ENCODE measurements at places on chromosomes 11 and 22. TPM values are rescaled to one million over a fixed set of nuclear protein-coding genes. Genes with fewer than 3 reads are reported as not detected.

DNA sequence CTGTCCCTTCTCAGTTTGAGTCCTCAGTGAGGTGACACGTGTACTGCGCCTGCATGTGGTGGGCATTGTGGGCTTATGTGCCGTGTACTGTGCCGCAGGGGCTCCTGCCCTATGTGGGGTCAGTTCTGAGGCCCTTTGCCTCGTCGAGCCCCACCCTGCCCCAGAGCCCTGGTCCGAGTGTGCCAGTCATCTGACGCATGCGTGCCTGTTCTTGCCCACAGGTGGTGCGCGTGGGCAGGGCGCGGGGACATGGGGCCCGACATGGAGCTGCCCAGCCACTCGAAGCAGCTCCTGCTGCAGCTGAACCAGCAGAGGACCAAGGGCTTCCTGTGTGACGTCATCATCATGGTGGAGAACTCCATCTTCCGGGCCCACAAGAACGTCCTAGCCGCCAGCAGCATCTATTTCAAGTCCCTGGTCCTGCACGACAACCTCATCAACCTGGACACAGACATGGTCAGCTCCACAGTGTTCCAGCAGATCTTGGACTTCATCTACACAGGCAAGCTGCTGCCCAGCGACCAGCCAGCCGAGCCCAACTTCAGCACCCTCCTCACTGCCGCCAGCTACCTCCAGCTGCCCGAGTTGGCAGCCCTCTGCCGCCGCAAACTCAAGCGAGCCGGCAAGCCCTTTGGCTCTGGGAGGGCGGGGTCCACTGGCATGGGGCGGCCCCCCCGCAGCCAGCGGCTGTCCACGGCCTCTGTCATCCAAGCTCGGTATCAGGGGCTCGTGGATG lies 22.3 kb upstream of the TMEM191C start:
- DNase-seq, result no peak

DNA sequence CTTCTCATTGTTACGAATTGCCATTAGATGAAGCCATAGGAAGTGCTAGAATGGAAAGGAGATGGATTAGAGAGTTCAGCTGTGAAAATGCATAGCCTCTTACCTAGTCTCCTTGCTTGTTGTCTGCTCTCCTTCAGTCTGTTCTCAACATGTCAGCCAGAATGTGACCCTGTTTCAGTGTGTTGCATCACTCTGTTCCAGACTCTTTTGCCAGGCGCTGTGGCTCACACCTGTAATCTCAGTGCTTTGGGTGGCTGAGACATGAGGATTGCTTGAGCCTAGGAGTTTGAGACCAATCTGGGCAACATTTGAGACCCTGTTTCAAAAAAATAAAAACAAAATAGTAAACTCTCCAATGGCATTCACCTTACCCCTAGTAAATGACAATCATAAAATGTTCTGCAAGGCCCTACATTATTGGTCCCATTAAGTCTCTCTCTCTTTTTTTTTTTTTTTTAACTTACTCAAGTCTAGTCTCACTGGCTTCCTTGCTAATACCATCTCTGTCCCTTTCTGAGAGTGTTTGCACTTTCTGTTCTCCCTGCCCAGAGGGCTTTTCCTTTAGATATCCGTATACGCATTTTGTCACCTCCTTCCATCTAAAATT lies 39.4 kb downstream of the CYP2R1 start:
- DNase-seq, result no peak

DNA sequence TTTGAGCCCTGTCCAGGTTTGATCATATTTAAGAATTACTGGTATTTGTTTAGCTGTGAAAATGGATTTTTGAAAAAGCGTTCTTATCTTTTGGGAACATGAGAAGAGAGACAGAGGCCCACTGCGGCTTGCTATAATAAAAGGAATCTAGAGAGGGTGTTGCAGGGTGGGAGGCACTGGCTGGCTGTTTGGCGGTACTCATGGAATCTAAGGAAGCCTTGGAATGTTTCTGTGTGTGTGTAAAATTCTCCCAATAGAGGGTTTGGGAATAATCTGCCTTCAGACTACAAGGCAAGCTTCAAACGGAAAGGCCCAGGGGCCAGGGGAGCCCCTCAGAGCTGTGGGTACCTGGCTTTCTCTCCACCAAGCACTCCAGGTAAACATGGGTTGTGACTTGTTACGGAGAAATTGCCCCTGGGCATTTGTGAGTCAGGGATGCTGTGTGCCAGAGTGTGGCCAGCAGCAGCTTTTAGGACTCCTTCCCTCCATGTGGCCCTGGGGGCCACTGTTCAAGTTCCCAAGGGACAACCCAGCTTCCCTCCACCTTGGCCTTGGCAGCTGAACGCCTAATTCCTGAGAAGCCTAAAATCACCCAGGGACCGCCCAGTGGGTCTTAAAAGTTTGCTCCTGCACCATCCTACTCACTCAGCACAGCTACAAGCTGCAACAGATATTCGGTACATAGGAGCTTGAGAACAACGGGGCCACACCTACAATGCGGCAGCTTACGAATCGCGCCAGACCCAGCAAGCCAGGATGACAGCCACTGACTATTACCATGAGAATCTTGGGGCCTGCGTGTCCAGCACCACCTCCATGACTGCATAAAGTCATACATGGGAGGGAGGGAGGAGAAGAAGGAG lies 14.1 kb upstream of the SYT8 start:
- DNase-seq, result no peak

DNA sequence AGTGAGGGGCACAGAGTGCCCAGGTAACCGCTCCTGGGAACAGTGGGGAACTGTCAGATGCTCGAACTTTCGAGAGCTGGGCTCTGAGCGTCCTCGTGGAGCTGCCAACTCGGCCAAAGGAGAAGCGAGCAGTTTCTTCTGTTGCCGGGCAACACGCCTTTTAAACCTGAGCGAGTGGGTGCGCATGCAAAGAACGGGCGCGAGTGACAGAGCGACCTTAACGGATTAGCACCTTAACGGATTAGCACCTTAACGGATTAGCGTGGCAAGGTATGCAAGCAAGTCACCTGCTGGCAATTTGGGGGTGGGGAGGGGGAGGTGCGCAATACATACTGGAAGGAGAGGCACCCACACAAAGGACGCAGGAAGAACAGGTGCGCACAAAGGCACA lies 61.8 kb upstream of the PRODH start:
- DNase-seq, result no peak

- no peak for DNase-seq
Measured at GRCh38 chr11:15327786-15328231, 213.1 kb downstream of the INSC start.

Gene VEGFB
- 124 TPM for polyA plus RNA-seq

GRCh38 chr11:119795231-119795630 lies 66.2 kb upstream of the NECTIN1 start:
- no peak for DNase-seq

DNA sequence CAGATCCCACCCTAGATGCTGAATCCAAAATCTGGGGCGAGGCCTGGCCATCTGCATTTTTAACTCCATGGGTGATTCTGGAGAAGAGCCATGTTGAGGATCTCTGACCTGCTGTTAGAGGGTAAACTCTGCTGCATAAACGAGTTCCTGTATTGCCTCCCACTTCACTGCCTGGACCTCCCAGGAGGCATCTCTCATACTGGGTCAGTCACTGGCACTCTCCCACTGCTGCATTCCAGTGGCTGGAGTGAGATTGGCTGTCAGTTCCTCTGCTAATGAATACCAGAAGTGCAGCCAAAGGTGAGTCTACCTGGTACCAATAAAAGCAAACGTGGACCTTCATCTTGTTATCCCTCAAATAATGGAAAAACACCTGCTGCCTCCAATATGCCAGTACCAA lies 10.3 kb downstream of the POLDIP3 start:
- DNase-seq, result no peak

DNA sequence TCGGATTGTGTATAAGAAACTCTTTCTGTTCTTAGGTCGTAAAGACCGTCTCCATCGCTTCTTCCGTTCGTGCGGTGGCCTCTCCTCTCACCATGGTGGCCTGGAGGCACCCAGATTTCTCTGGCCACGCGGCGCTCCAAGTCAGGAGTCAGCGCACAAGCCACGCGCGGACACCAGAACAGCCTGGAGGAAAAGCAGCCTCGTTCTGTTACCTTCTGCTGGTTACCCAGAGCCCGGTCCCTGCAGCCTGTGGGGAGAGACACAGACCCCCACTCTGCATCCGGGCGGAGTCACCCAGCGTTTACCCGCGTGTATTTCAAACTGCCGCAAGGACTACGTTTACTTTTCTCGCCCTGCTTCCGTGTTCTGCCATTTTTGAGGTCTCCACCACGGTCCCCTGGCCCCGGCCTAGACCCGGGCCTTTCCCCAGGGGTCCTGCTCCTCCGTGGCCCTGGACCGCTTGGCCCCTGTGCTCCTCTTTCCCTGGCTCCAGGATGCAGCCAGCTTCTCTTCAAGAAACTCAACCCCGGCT lies 776.1 kb downstream of the BRD1 start:
- DNase-seq, result no peak

DNA sequence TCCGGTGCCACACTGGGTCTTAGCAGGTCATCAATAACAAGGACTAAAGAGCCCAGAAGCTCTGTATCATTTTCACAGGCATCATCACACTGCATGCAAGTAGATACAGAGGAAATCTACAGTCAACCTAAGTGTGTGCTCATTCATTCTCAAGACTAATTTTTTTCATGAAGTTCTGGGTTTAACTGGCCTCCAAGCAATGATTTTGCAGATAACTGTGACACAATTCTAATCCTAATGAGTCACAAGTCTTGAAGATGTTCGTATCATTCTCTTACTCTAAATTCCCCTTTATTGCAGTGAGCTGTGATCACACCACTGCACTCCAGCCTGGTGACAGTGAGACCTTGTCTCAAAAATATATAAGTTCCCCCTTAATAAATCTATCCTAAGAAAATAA lies 2.5 kb downstream of the OR52W1 start:
- DNase-seq, result no peak
